Frontal cortex (tissue), 4 donors: ENCODE measurements at places on chromosomes 3 and 15. TPM values are rescaled to one million over a fixed set of nuclear protein-coding genes. Genes with fewer than 3 reads are reported as not detected.

GRCh38 chr3:134615743-134616142 lies 35.1 kb downstream of the KY start:
- no peak for DNase-seq

GRCh38 chr3:13086531-13086981 lies 13.3 kb upstream of the IQSEC1 start:
- DNase-seq, result no peak

- DNase-seq, result no peak
These were observed 282.5 kb upstream of the STT3B start for GRCh38 chr3:31250116-31250777.

- no peak for DNase-seq
These were observed 51.8 kb downstream of the CD200 start for GRCh38 chr3:112384769-112385168.

PEX5L gene
- 40.8 TPM for total RNA-seq

TLE3 gene
- total RNA-seq, result 68.9 TPM

RETNLB gene
- total RNA-seq, result not detected

FGD5 gene
- total RNA-seq, result 2.9 TPM

- no peak for DNase-seq
These were observed 84.8 kb upstream of the FOXB1 start for GRCh38 chr15:59918994-59919951.

DNA sequence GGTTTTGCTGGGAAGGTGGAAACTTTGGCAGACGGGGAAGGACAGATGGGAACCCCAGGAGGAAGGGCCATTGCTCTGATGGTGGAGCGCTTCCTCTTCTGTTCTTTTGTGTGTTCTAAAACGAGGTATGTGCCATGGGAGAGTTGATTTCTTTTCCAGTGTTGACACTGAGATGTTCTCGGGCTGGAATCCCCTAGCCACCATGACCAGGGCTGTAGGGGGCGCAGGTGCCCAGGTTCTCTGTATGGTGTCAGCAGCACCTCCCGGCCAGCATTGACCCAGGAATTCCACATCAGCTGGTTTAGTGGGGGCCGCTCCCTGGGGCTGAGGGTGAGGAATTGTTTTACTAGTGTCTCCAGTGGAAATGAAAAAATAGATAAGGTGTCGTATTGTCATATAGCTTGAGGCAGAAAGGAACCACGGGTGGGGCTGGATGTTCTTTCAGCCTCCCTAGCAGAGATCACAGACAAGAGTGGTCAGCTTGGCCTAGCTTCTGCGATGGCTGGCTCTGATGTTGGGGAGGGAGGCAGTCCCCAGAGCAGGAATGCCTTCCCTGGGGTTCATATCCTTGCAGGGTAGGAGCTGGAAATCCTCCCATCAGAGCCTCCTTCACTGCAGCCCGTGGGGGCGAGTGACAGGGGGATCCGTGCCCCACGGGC lies 34.2 kb upstream of the ACAD9 start:
- no peak for DNase-seq

PROK2 gene
- 3.7 TPM for total RNA-seq

SERPINI2 gene
- 0.41 TPM for total RNA-seq

GRCh38 chr3:123027292-123028232 lies at the start of gene SEMA5B:
TSS of gene SEMA5B (minus strand) at chr3:123027763. CDS start at chr3:122961263, 66,500 bp downstream.
- peak; percentile 58 for DNase-seq

HYAL2 gene
- 35.9 TPM for total RNA-seq

GRCh38 chr15:34434627-34435305 lies 2.8 kb downstream of the GOLGA8A start:
- peak; percentile 7 for DNase-seq

DNA sequence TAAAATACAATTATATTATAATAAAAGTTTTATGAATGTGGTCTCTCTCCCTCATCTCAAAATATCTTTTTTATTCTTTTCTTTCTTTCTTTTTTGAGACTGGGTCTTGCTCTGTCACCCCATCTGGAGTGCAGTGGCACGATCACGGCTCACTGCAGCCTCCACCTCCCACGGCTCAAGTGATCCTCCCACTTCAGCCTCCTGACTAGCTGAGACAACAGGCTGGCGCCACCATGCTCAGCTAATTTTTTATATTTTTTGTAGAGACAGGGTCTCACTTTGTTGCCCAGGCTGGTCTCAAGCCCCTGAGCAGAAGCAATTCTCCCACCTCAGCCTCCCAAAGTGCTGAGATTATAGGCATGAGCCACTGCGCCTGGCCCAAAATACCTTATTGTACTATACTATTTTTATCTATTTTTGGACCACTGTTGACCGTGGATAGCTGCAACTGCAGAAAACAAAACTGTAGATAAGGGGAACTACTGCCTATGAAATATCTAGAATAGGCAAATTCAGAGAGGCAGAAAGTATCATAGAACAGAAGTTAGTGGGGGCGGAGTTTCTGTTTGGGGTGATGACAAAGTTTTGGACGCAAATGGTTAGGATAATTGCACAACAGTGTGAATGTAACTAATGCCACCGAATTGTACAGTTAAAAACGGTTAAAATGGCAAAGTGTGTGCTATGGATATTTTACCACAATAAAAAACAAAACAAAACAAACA lies 66.6 kb downstream of the SLC12A8 start:
- no peak for DNase-seq

- DNase-seq, result no peak
These were observed 24.2 kb downstream of the SOX2 start for GRCh38 chr3:181735911-181736310.

DNA sequence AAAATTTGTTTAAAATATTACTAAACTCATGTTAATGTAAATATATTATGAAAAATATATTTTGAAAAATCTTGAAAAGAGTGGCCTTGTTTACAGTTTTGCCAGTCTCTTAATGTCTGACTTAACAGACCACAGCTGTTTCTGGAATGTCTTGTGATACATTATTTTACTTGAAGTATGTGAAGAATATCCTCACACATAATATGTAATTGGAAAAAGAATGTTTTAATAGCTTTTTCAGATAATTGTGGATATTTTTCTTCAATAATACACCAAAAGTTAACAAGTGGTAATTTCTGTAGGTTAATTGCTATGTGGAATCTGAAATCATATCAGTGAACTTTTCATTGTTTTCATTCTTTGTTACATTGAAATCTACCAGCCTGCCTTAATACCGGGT lies 101.3 kb downstream of the UBE2E2 start:
- DNase-seq, result no peak

IQCB1 gene
- total RNA-seq, result 27.7 TPM

DNA sequence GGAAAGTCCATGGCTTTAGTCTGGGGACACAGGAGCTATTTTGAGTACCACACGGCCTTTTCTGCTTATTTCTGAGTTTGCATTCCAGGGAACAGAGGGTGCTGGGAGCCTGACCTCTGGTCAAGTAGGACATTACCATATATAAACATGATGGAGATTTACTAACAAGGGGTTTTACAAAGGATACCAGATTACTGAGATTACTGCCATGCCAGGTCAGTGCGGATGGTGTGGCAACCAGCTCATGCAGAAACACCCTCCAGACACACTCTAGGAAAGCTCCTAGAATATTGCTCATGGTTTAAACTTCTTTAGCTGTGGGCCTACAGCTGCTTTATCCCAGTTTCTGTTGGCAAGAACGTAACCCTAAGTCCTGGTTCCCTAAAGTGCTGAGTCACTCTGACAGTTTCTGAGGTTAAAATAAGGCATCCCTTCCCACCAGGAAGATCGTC lies 54.3 kb upstream of the AGTR1 start:
- no peak for DNase-seq

GRCh38 chr3:40068636-40069035 lies 240.9 kb upstream of the EIF1B start:
- no peak for DNase-seq

GRCh38 chr15:76123031-76123430 lies 63.2 kb downstream of the TMEM266 start:
- no peak for DNase-seq

GRCh38 chr3:151962912-151963311 lies 89.5 kb downstream of the SUCNR1 start:
- DNase-seq, result no peak
